ENCODE measurements at places on chromosomes 7 and 10.

- DNase-seq, result peak; percentile 52
These were observed 332.0 kb upstream of the FZD1 start for GRCh38 chr7:90931986-90932916.

DNA sequence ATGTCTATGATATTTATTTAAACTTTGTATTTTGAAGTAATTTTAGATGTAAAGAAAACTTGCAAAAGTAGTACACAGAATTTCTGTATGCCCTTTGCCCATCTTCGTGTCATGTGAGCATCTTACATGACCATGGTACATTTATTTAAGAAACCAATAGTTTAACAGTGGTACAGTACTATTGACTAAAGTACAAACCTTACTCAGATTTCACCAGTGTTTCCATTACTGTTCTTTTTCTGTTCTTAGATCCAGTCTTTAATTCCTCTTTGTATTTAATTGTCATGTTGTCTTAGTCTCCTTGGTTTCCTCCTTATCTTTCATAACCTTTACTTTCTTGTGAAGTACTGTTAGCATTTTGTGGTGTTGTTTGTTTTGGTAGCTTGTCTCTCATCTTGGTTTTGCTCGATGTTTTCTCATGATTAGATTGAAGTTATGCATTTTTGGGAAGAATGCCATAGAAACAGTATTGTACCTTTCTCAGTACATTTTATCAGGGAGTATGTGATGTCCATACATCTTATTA, 24.1 kb downstream of the TAX1BP1 start:
- no peak for DNase-seq

- DNase-seq, result no peak
These were observed 6.3 kb downstream of the LRMDA start for GRCh38 chr10:75437693-75438092.

GRCh38 chr10:3702056-3702546, 82.9 kb downstream of the KLF6 start:
- no peak for DNase-seq

Data from NCI-H2029 treated with DMSO at 0.1 percent for 48 hours (cell line).